ENCODE measurements at places on chromosomes 1 and 21. TPM values are rescaled to one million over a fixed set of nuclear protein-coding genes. Genes with fewer than 3 reads are reported as not detected.

The PALMD gene
- total RNA-seq, result not detected

The RAB3B gene
- 0.07 TPM for total RNA-seq

The UBE2U gene
- total RNA-seq, result not detected

The TRABD2B gene
- total RNA-seq, result not detected

The CHIA gene
- total RNA-seq, result not detected

The HCN3 gene
- total RNA-seq, result 2.3 TPM

The S100A12 gene
- total RNA-seq, result not detected

The ADAMTS4 gene
- 0.40 TPM for total RNA-seq

The AMPD1 gene
- total RNA-seq, result 0.23 TPM

The TDRD5 gene
- not detected for total RNA-seq

The TNFRSF18 gene
- total RNA-seq, result 95.0 TPM

The KCNJ10 gene
- 0.11 TPM for total RNA-seq

The CTSK gene
- total RNA-seq, result 2.1 TPM

The PLD5 gene
- total RNA-seq, result not detected

The JAM2 gene
- total RNA-seq, result 1.2 TPM

The LMX1A gene
- total RNA-seq, result not detected

The TBX15 gene
- total RNA-seq, result not detected

The CD48 gene
- total RNA-seq, result 217 TPM

The WDR64 gene
- not detected for total RNA-seq

The EDEM3 gene
- 14.0 TPM for total RNA-seq

The CFAP107 gene
- not detected for total RNA-seq

The PTGER3 gene
- not detected for total RNA-seq

Measured in activated CD4-positive, alpha-beta T cell treated with anti-CD3 and anti-CD28 coated beads for 36 hours (primary cell).